Natural killer cell (primary cell): ENCODE measurements at places on chromosomes 5 and 9. TPM values are rescaled to one million over a fixed set of nuclear protein-coding genes. Genes with fewer than 3 reads are reported as not detected.

C5orf58 gene
- not detected for total RNA-seq

- DNase-seq: no peak
Observed at GRCh38 chr9:21841133-21841532, 38.7 kb downstream of the MTAP start.

GRCh38 chr5:129622531-129622930 lies 125.4 kb upstream of the MINAR2 start:
- no peak for DNase-seq

- no peak for DNase-seq
Observed at GRCh38 chr9:114263853-114264510, 58.9 kb upstream of the ORM1 start.

- DNase-seq: no peak
Observed at GRCh38 chr9:124263800-124264426, 6.2 kb downstream of the NEK6 start.
